ENCODE measurements at places on chromosomes 2 and 18.

GRCh38 chr2:47236503-47237215 is 81.6 kb upstream of the STPG4 start:
- no peak for DNase-seq

DNA sequence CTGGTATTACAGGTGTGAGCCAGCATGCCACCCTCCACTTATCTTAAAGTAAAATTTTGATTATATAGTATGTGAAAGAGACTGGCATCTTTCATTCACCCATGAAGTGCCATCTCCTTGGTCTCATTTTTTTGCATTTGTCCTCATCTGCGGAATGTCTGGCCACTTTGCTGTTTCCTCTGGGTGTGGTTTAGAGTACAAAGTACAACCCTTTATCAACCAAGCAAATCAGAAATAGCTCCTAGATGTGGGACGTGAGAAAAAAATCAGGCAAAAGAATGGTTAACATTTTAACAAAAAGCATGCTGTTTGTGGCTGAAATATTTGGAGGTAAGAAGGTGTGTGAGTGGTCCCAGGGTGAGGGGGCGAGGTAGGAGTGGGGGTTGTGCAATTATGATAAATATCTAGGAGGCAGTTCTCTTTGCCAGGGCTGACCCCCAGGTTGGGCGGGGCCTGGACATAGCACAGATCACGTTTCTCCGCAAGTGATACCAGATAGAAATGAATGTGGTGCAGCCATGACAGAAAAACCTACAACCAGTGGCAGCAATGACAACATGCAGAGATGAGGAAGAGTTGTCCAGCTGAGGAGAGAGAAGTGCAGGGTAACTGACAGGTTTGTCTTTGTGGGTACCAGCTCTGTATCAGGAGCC is 115.8 kb upstream of the SERTAD2 start:
- DNase-seq = no peak

- DNase-seq = no peak
Measured at GRCh38 chr18:3889121-3889520, 439.1 kb downstream of the TGIF1 start.

GRCh38 chr2:83251321-83251872 is 1207.7 kb downstream of the SUCLG1 start:
- no peak for DNase-seq

DNA sequence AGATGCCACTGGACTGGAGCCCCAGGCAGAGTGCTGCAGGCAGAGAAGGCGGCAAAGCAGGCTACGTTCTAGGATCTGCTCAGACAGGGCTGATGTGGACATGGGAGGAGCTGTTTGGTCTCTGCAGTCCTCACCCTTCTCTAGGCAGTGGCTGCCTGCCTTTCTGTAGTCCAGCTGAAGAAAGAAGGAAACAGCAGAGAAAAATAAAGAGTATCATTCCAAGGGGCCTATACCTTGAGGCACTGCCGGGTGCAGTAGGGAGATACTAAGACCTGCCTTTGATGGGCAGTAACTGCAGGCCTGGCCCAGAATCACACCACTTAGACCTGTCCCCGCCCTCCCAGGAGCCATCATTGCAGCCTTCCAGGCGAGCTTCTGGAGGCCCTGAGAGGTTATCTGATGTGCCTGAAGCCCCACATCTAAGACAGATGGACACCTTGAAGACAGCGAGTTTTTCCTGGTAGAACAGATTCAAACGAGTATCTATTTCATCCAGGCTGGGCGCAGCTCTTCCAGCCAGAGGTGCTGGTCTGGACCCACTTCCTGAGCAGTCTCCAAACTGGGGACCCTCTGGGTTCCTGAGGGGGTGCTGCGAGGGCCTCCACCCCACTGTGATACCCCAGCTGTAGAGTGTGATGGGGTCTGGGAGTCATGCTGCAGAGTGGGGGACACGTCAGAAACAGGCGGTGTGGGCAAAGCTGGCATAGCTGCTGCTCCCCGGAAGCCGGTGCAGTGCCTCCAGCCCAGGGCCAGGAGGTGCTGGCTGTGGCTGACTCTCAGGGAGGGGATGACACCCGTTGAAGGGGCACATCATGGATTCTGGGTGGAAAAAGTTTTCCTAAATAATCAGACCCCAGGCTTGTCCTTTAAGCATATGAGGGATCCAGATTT is 87.3 kb upstream of the OTOS start:
- no peak for DNase-seq

DNA sequence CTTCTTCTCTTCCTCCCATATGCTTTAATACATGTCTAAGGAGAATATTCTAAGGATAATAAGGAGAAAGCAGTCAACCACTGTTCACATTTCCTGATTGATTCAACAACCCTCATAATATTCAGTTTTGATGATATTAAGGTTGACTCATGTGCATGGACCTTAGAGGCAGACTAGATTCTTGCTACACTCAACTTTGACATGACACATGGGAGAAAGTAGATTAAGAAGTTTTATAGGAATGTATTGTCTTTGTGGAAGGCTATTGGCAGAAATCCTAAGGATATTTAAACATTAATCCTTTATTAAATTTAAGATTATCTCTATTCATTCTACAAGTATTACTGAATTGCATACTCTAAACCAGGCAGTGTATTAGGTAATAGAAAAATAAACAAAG is 309.1 kb upstream of the CYRIA start:
- no peak for DNase-seq
